Stimulated activated CD4-positive, alpha-beta T cell treated with anti-CD3 and anti-CD28 coated beads, TNF-alpha, amount 100 ng/mL, for 24 hours (primary cell): ENCODE measurements at places on chromosomes 2 and 18.

DNA sequence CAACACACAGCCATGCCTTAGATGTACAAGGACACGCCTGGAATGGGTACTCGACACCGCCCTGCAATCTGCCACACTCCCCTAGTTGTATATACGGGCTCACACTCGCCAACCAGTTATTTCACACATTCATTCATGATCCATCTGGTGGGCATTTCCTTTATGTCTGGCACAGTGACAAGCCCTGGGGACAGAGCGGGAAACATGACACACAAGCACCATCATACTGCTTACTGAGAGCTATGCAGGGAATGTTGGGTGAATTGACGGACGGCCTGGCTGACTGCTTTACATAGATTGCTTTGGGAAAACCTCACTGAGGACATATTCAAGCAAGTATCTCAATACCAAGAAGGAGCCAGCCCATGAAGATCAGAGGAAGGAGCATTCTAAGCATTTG, 448.0 kb upstream of the SPRED2 start:
- DNase-seq: no peak

DNA sequence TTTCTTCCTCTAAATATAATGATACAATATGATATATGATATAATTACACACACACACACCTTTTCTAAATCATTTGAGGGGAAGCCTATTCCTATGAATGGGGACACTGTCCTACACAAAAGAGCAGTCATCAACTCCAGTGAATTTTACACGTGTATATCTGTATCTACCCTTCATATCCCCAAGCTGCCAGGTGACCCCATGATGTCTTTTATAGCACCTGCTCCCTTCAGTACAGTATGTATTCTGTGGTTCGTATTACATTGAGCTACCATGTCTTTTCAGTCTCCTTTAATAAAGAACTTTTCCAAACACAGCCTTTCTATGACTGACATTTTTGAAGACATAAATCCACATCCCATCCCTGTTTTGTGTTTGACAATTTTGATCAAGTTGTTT, 19.0 kb downstream of the TBC1D8 start:
- DNase-seq: no peak

GRCh38 chr2:113979191-113980128, 89.6 kb downstream of the ACTR3 start:
- DNase-seq: peak; percentile 43

GRCh38 chr2:148495586-148495985, 149.0 kb upstream of the EPC2 start:
- DNase-seq: no peak
